Smooth muscle cell of the pulmonary artery (primary cell): ENCODE measurements at places on chromosomes 2 and 18. TPM values are rescaled to one million over a fixed set of nuclear protein-coding genes. Genes with fewer than 3 reads are reported as not detected.

Gene C2orf69
- total RNA-seq = 10.8 and 11.5 TPM in 2 replicates

Gene PSD4
- total RNA-seq = 0.72 and 1.4 TPM in 2 replicates

Gene NT5C1B
- total RNA-seq = not detected in 2 replicates

Gene NBEAL1
- total RNA-seq = 64.0 and 80.3 TPM in 2 replicates
